ENCODE measurements at places on chromosomes 11 and 22. TPM values are rescaled to one million over a fixed set of nuclear protein-coding genes. Genes with fewer than 3 reads are reported as not detected.

GRCh38 chr22:47835726-47836125 is 1073.3 kb downstream of the TBC1D22A start:
- H3K27me3 ChIP-seq: no peaks in the 10 kb centered on the region
- H3K27ac ChIP-seq: no peak overlapping the region
- H3K4me3 ChIP-seq: no peak overlapping the region
- no peak for DNase-seq

DNA sequence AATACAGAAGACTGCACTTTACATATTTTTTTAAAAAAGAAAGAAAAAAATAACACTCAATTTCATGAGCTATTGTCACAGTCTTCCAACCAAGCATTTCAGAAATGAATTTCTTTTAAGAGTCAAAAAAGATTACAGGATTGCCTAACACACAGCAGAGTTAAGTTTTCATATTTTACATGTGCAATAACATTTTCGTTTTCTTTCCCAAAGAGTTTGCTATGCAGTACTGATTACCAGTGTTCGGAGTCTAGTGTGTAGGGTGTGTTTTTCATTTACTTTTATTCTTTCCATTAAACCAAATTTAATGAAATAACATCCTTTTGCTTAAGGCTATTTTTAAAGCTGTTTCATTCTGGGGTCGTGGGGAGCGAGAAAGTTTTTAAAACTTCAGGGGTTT is 53.2 kb downstream of the MN1 start:
- H3K36me3 ChIP-seq: no peaks in the 10 kb centered on the region
- DNase-seq: no peak
- peaks cover 13% of the 10 kb centered on the region for H3K4me1 ChIP-seq
- H3K27ac ChIP-seq: no peak overlapping the region

- H3K27ac ChIP-seq: no peak overlapping the region
- H3K4me1 ChIP-seq: no peaks in the 10 kb centered on the region
- H3K36me3 ChIP-seq: no peaks in the 10 kb centered on the region
- no peak overlapping the region for H3K4me3 ChIP-seq
- H3K27me3 ChIP-seq: no peaks in the 10 kb centered on the region
Observed at GRCh38 chr11:73257342-73258103, 14.6 kb upstream of the P2RY6 start.

GRCh38 chr22:30266445-30267381 is at the start of gene OSM:
OSM (minus strand) TSS chr22:30266851; CDS start chr22:30266799, 52 bp downstream.
- no peaks in the 10 kb centered on the region for H3K27me3 ChIP-seq
- H3K36me3 ChIP-seq: peaks cover 12% of the 10 kb centered on the region
- peak within 1 kb of the TSS; percentile 98 for H3K27ac ChIP-seq

GRCh38 chr11:31646216-31646615 is 136.6 kb downstream of the ELP4 start:
- H3K27me3 ChIP-seq: no peaks in the 10 kb centered on the region
- H3K36me3 ChIP-seq: peaks cover 5% of the 10 kb centered on the region
- no peaks in the 10 kb centered on the region for H3K4me1 ChIP-seq
- no peak overlapping the region for H3K4me3 ChIP-seq

GRCh38 chr11:27995083-27995482 is 112.9 kb downstream of the KIF18A start:
- H3K36me3 ChIP-seq: no peaks in the 10 kb centered on the region
- no peaks in the 10 kb centered on the region for H3K27me3 ChIP-seq
- no peak overlapping the region for H3K4me3 ChIP-seq
- H3K27ac ChIP-seq: no peak overlapping the region
- no peaks in the 10 kb centered on the region for H3K4me1 ChIP-seq
- no peak for DNase-seq

DNA sequence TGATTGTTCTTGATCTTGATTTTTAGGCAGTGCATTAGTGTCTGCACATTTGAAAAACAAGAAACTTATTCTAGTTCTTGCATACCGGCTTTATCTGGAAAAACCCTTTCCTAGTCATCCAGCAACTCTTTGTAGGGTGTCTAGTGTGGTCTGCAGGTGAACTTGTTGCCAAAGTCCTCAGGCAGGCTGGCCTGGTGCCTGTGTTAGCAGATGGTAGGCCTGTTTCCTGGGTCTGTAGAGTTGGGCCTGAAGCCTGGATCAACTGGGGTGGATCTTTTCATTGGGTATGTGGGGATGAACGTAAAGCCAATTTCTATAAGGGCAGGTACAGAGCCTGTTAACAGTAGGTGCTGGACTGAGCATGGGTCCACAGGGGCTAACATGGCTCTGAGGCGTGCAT is 5.6 kb upstream of the GLYATL1 start:
- peaks cover 2% of the 10 kb centered on the region for H3K27me3 ChIP-seq
- DNase-seq: no peak
- no peaks in the 10 kb centered on the region for H3K4me1 ChIP-seq
- no peak overlapping the region for H3K4me3 ChIP-seq
- no peaks in the 10 kb centered on the region for H3K36me3 ChIP-seq

- no peaks in the 10 kb centered on the region for H3K36me3 ChIP-seq
- DNase-seq: no peak
- H3K4me1 ChIP-seq: no peaks in the 10 kb centered on the region
- no peak overlapping the region for H3K27ac ChIP-seq
- no peak overlapping the region for H3K4me3 ChIP-seq
Observed at GRCh38 chr11:64131683-64132190, 34.2 kb downstream of the MACROD1 start.

DNA sequence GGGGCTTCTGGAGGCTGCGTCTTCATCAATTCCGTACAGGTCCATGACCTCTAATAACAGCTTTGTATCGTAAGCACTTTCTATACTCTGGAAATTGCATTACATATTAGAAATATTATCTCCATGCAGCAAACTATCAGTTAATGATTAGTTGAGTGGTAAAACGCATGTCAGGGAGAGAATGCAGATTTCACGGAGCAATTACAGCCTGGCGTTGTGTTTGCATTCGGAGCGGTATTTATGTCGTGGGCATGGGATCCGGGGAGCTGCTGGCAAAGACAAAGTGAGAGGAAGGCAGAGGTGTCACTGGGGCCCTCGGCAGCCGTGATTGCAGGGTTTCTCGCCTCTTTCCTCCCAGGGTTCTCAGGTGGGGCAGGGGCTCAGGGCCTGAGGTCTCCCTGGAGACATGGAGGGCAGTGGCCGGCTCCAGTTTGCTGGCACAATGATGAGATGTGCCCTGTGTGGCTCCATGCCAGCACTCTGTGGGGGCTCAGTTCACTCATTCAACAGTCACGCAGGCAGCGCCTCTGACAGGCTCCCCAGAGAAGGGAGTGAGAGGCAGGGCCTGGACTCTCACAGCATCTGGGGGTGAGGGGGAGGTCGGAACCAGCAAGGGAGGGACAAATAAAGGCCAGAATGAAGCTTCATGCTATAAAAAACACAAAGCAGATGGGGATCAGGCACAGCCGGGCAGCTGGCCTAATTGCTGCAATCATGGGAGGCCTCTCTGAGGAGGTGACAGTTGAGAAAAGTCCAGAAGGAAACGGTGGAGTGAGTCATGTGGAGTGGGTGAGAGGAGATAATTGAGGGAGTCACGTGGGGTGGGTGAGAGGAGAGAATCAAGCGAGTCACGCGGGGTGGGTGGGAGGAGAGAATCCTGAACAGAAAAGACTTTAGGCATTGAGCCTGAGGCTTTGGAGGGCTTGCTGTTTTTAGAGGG is 1002.7 kb downstream of the BRD1 start:
- no peak for DNase-seq
- H3K36me3 ChIP-seq: no peaks in the 10 kb centered on the region
- no peaks in the 10 kb centered on the region for H3K27me3 ChIP-seq
- H3K4me3 ChIP-seq: no peak overlapping the region
- H3K27ac ChIP-seq: no peak overlapping the region
- no peaks in the 10 kb centered on the region for H3K4me1 ChIP-seq

Gene SLC22A25
- not detected for total RNA-seq

Gene TRIM48
- total RNA-seq: not detected

Data from natural killer cell (primary cell).